ENCODE measurements at places on chromosomes 7 and 10.

DNA sequence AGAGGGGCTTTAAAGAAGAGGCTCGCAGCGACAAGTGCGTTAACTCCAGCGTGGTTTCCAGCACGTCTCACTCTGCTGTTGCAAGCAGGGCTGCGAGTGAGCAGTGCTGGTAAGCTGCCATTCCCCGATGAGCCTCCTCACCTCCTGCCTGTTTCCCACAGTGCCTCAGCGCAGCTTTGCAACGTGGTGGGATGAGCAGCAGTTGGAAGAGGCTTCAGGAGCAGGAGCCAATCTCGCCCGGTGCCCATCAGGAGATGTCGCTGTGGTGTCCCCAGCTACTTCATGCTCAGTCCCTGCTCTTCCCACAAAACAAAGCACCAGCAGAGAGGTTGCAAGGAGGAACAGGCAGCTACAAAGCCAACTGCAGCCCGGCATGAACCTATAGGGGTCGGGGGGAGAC is 2.4 kb upstream of the ADARB2 start:
- no peak for DNase-seq

- DNase-seq: no peak
These were observed 11.8 kb downstream of the CFAP69 start for GRCh38 chr7:90256778-90257177.

DNA sequence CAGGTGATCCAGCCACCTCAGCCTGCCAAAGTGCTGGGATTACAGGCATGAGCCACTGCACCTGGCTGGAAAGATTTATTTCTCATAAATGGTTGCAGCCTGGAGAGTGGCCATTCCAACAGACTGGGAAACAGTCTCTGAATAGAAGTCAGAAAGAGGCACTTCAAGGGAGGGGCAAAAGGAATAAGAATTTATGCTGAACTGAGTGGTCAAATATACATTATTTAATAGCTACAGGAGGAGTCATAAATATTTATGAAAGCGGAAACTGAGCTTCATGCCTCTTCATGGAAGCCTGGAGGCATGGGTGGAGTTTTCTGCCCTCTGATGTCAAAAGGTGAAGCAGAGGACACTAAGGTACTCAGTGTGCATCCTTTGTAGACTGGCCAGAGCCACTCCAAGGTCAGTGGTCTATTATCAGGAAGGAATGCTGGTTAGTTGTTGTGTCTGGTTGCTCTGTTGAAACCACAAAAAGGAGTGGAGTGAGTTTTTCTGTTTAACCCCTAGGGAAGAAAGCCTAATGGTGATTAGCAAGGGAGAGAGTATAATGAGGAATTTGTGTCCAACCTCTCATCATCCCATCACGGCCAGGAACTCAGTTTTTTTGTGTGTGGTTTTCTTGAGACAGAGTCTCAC is 9.3 kb upstream of the NRBF2 start:
- no peak for DNase-seq

- peak; percentile 29 for DNase-seq
These were observed 10.2 kb downstream of the PRLHR start for GRCh38 chr10:118585234-118585633.

DNA sequence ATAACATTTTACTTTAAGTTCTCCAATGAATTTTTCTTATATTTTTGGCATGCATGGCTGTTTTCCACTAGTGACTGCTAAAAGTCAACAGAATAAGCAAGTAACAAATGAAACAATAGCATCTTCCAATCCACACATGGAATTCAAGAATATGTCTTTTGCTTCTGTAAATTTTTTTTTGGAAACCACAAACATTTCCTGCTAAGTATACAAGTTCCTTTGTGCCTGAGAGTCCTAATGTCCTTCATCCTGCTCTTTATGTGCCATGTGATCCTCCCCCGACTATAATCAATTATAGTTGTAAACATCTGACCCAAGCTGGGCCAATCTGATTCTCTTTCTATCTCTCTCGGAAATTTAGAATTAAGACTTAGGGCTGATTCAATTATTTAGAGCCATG is 61.2 kb downstream of the PPP1R3C start:
- DNase-seq: no peak

GRCh38 chr10:100970914-100971811 is 1.9 kb downstream of the SEMA4G start:
- no peak for DNase-seq

- DNase-seq: peak; percentile 71
These were observed 40.5 kb downstream of the PRSS2 start for GRCh38 chr7:142811154-142811737.

- no peak for DNase-seq
These were observed 2.5 kb downstream of the JCAD start for GRCh38 chr10:30056767-30057355.

DNA sequence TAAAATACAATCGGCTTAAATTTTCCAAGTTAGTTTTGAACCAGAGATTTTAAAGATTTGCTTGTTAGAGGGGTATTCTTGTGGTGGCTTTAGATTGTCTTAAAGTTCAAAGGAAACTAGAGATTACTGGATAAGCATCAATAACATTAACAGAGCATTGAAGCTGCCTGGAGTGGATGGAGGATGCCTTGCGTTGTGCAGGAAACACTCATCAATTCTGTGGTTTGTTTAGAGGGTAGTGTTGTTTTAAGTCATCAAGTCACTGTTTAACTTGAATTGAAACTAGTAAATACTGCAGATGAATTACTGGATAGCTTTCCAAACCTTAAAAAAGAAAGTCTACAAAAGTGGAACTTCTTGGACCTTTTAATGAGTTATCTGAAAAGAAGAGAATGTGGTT is 218.6 kb downstream of the CELF2 start:
- no peak for DNase-seq
